ENCODE measurements at places on chromosomes 3 and 15.

DNA sequence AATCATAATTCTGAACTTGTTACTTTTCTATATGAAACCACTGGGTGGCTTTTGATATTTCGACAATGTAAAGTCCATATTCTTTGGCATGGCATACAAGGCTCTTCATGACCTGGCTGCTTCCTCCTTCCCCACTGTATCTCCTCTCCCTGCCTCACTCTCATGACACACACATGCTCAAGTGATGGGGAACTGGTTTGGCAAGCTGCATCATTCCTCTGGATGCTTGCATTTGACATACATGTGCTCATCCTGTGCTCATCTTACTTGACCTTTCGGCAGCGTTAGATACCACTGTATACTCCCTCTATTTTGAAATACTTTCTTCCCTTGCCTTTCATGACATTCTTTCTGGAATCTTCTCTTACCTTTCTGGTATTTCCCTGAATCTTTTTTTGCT lies 51.8 kb upstream of the ZDHHC23 start:
- no peak for DNase-seq

DNA sequence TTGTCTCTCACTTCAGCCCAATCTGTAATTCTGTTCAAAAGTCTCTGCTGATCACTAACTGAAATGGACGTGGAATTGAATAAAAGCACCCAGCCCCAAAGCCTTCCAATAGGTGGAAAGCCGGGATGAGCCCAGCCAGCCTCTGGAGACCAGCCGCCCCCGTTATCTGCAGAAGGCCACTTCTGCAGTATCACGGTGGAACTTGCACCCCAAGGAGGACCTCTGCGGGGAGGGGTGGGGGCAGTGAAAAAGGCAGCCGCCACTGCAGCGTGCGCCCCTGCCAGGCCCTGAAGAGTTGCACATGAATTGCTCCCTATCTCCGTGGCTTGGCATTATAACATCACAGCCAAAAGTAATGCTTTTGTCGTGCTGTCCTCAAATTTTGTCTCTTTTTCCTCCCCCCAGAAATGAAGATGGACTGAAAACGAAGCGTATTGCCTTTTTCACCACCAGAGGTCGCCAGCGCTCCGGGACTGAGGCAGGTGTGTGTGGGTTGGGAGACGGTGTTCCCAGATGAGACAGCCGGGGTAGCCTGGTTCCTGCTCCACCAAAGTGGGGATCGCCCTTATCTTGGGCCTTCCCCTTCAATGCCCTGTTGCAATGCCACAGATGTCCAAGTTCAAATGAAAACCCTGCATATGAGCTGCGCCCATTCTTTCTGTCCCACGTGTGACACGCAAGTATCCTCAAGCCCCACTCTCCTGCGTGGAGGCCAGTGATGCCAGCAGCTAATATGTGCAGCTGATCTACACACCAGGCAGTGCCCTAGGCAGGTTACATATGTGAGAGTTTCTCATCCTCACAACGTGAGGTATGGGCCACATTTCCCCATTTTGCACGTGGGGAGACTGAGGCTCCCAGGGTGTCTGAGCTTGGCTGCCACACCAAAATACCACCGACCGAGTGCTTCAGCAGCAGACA lies 96.0 kb downstream of the LRRK1 start:
- peak; percentile 91 for DNase-seq

DNA sequence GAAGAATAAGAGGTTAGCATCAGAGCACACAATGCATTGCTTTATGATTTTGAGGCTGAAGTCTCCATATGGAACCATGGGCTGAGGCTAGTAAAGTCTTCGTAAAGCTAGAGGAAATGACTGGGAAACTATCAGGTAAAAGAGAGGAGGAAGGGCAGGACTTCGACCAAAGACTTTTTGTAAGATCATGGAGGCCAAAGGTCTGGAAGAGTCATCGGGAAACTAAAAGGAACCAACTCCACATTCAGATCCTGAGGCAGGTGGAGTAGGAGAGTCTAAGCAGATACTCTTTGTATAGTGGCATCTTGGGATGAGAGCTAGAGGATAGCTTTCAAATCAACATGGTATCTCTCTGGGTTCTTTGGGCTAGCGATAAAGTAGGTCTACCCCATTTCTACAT lies 36.3 kb downstream of the SEMA6D start:
- DNase-seq = no peak

DNA sequence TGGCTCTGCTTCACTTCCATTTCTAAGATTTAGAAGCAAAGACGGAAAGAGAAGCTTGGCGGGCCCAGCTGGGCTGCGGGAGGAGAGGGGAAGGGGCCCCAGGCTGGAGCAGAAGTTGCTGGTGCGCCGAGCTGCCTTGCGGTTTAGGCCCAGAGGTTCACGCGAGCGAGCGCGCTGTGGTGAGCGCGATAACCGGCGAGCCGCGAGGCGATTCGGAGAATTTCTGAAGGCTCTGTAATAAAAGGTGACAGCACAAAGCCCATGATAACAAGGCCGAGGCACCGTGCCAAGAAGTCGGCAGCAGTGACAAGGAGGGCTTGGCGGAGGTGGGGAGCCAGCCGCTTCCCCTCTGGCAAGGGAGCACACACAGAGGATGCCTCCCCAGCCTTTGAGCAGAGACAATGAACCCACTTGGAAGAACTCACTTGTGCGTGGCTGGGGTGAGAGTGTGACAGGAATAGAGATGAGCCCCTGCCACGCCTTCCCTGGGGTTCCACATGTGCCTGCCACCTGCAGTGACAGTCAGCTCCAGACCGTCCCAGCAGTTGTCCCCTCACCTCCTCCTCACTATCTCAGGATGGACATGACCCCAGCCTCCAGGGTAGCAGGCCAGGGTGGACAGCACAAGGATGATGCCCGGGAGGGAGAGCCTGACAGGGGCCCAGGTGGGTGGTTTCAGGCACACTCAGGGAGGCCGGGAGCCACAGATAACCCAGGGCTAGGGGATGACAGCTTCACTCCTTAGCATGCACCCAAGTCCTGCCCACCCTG lies 315.2 kb downstream of the UACA start:
- peak; percentile 57 for DNase-seq

- DNase-seq = no peak
These were observed 37.8 kb downstream of the FAN1 start for GRCh38 chr15:30941520-30941919.
